Epithelial cell of esophagus (primary cell): ENCODE measurements at places on chromosomes 3 and 15.

GRCh38 chr3:106326941-106327695 is 458.3 kb upstream of the CBLB start:
- no peak for DNase-seq

- no peak for DNase-seq
These were observed 554.2 kb upstream of the KCNMB2 start for GRCh38 chr3:177982034-177982433.

DNA sequence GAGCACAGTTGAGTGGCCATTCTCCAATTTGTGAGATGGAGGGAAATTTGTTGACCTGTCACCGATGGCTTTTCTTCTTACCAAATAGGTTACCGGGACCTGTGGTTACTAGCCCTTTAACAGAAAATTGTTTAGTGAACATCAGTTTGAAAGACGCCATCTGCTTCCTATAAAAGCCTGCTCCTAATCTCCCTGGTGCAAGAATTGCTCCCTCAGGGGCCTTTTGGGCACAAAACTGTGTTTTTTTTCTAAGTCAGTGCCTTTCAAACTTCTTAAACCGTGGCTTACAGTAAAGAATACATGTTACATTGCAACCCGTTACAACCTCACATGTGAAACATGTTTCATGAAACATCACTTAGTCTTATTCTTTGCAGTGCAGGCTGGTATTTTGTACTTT is 15.0 kb downstream of the CACNA2D3 start:
- DNase-seq: no peak

GRCh38 chr15:80967451-80967850 is 22.2 kb downstream of the MESD start:
- no peak for DNase-seq
